ENCODE measurements at places on chromosomes 2 and 18.

- DNase-seq, result no peak
Observed at GRCh38 chr2:170846314-170846713, 29.6 kb downstream of the GAD1 start.

- peak; percentile 46 for DNase-seq
Observed at GRCh38 chr2:158753641-158754611, 41.2 kb upstream of the DAPL1 start.

DNA sequence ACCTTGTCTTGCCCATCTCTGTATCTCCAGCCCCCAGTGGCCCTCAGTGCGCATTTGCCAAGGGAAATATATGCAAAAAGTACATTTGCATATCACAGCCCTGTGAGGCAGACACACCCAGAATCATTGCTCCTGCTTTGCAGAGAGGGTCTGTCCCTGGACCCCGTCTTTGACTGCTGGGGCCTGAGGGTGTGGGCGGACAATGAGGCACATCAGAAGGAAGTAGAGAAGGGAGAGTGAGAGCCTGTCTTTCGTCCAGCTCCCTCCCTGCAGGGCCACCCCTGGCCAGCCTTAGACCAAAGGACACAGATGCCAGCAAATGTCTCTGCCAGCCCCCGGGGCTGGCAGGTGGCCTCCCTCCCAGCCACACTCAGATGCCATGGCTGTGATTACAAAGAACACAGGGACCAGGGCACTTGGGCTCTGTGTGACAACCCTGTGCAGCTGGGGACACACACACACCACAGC lies 516.2 kb upstream of the MYT1L start:
- DNase-seq, result no peak

GRCh38 chr2:194166818-194167217 lies 1490.2 kb upstream of the SLC39A10 start:
- no peak for DNase-seq
